ENCODE measurements at places on chromosomes 11 and 22.

- DNase-seq: no peak
These were observed 955.9 kb downstream of the TBC1D22A start for GRCh38 chr22:47718337-47718736.

DNA sequence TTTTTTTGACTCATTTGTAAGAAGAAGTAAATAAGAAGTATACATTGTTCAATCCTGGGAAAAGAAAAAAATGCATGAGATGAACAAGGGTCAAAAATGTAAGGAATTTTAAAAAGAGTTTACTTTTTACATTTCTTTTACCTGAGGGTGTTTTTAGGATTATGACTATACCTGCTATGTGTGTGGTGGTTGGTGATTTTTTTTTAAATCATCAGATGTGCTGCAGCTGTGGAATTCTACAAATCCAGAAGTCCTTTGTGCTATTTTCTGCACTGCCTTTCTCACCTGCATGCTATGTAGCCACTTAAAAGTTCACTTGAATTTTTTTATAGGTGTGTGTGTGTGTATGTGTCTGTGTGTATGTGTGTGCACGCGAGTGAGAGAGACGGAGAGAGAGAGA lies 185.3 kb downstream of the FAT3 start:
- no peak for DNase-seq

- no peak for DNase-seq
These were observed 4.0 kb upstream of the L3MBTL2 start for GRCh38 chr22:41201141-41201540.

- DNase-seq: no peak
These were observed 11.8 kb downstream of the ROBO3 start for GRCh38 chr11:124876818-124877630.

GRCh38 chr11:23797624-23798419 lies 699.0 kb upstream of the LUZP2 start:
- DNase-seq: no peak

DNA sequence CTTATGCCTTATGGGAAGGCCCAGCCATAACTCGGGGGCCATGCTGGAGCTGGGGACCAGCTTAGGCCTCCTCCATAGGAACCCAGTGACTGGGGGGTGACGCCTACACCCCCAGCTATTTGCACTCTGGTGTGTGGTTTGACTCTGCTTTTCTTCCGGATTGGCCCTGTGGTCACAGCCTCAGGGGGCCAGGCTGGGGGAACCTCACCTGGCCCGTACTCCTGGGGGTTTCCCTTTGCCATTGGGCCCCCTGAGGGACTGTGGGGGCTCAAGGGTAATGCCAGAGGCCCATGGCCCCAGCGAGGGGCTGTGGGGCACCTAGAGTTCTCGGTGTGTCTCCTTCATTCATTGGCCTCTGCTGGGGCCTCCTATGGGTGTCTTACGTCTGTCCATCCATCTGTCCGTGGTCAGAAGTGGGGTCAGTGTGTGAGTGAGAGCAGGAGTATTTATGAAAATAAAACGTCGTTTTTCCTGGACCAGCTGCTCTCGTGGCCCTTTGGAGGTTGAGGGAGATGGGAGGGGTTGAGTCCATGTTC lies 6.3 kb upstream of the SH3BP1 start:
- DNase-seq: no peak

GRCh38 chr11:103773537-103773936 lies 262.9 kb upstream of the DDI1 start:
- DNase-seq: no peak

- no peak for DNase-seq
These were observed 2.0 kb downstream of the NAV2 start for GRCh38 chr11:19714387-19715363.

- DNase-seq: no peak
These were observed 6.9 kb downstream of the TRIM6 start for GRCh38 chr11:5603326-5603725.

DNA sequence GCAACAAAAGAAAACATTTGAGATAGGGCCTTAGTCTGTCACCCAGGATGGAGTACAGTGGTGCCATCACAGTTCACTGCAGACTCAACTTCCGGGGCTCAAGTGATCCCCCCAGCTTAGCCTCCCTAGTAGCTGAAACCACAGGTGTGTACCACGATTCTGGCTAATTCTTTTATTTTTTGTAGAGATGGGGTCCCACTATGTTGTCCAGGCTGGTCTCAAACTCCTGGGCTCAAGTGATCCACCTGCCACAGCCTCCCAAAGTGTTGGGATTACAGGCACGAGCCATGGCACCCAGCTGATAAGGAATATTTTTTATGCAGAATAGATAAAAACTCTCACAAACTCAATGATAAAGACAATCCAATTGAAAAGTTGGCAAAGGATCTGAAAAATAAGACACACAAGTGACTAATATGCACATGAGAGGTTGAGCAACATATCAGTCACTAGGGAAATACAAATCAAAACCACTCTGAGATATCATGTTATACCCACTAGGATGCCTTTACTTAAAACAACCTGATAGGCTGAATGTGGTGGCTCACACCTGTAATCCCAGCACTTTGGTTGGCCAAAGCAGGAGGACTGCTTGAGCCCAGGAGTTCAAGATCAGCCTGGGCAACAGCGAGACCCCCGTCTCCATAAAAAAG lies 33.9 kb upstream of the CLTCL1 start:
- DNase-seq: no peak

- DNase-seq: no peak
These were observed 115.0 kb downstream of the TENM4 start for GRCh38 chr11:79325851-79326250.

DNA sequence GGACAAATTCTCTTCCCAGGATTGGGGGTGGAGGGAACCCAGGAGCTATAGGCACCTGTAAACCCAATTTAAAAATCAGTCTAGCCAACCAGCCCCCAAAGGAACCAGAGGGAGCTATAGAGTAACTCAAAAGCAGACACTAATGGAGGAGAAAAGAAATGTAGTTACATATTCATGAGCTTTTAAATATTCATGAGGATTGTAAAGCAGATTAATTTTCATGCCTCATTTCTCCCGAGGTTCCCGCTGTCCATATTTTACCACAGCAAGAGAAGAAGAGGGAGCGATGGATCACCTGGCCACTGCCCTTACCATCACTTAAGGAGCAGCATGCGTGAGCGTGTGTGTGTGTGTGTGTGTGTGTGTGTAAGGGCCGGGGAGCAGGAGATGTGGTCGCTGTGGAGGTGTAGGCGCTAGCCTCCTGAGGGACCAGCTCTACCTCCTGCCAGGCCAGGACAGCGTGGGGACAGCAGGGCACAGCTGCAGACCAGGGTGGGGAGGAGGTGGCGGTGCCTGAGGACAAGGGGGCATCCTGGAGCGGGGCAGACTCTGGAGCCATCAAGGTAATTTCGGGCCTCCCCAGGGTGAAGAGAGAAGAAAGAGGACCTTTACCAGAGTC lies 100.7 kb upstream of the THY1 start:
- DNase-seq: no peak

GRCh38 chr11:9103542-9104276 lies 12.3 kb upstream of the SCUBE2 start:
- DNase-seq: no peak

DNA sequence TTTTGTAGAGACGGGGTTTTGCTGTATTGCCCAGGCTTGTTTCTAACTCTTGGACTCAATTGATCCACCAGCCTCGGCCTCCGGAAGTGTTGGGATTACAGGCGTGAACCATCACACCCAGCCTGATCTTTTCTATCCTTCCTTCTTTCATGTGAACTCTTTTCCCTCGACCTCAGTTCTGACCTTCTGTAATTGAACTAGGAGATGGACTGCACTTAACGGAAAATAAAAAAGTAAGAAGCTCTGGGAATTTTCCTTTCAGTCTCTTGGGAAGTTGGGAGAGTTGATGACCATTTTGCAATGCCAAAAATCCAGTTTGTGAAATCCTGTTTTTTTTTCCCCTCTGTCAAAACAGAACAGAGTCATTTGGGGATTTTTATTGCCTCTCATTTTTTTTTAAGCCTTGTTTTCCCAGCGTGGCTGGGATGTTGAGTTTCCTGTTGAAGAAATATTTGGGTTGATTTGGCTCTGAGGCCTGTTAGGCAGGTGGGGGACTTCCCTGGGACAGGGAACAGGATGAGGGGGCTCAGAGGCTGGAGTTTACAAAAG lies 26.9 kb upstream of the CYB5R3 start:
- no peak for DNase-seq

GRCh38 chr11:67271541-67272284 lies 5.4 kb downstream of the GRK2 start:
- DNase-seq: no peak

- no peak for DNase-seq
These were observed 1074.9 kb downstream of the FAM181B start for GRCh38 chr11:81658722-81659121.

DNA sequence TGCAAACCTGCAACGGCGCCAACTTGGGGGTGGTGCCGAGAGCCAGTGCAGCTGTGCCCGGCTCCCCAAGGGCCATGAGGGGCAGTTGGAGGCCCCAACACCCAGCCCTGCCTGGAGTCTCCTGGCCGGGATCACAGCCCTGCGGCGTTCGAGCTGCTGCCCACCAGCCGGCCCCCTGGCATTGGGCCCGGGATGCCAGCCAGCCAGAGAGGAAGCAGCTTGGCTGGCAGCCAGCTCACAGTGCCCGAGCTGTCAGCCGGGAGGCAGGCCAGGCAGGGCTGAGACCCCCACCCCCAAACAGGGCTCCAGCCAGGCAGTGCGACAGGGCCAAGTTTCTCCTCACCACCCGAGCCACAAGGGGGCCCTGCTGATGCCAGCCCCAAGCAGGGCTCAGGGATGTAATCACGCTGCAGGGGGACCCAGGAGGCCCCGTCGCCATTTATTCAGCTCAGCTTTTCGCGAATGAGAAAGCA lies 26.0 kb upstream of the TCF20 start:
- no peak for DNase-seq

- peak; percentile 51 for DNase-seq
These were observed 2.5 kb upstream of the BEST1 start for GRCh38 chr11:61947486-61948210.

DNA sequence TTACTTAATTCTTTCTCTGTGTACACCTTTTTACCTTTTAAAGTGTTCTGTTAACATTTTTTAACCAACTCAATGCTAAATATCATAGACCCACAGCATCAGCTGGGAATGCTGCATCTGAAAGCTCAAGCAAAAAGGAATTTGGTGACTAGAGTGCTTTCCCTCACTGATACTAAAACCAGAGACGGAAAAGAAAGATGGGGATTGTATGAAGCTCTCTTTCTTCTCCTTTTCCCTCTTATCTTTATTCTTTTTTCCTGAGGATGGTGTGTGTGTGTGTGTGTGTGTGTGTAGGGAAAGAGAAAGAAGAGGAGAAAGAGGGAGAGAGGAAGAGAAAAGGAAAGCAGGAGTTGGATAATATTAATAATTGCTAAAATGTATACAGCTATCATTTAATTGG lies 4.1 kb upstream of the SIK2 start:
- DNase-seq: no peak

GRCh38 chr11:104165014-104165413 lies 1.1 kb upstream of the PDGFD start:
- no peak for DNase-seq

DNA sequence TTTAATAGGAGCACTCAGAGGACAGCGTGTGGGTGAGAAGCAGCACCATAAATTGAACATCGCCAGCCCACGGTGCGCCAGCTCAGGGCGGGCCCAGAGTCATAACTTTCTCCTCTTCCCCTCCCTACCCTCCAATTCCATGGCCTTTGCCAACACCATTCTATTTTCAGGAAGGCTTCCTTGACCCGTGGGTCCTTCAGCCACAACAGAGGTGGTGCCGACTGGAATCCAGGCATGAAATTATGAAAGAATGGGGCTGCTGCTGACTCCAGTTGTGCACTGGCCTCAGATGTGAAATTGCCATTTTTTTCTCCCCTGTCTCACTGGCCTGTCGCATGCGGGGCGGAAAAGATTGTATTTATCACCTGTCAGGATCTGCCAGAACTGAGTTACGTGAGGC lies 345.9 kb downstream of the MIAT start:
- DNase-seq: no peak

GRCh38 chr11:85866137-85866827 lies 11.1 kb downstream of the CCDC83 start:
- no peak for DNase-seq

DNA sequence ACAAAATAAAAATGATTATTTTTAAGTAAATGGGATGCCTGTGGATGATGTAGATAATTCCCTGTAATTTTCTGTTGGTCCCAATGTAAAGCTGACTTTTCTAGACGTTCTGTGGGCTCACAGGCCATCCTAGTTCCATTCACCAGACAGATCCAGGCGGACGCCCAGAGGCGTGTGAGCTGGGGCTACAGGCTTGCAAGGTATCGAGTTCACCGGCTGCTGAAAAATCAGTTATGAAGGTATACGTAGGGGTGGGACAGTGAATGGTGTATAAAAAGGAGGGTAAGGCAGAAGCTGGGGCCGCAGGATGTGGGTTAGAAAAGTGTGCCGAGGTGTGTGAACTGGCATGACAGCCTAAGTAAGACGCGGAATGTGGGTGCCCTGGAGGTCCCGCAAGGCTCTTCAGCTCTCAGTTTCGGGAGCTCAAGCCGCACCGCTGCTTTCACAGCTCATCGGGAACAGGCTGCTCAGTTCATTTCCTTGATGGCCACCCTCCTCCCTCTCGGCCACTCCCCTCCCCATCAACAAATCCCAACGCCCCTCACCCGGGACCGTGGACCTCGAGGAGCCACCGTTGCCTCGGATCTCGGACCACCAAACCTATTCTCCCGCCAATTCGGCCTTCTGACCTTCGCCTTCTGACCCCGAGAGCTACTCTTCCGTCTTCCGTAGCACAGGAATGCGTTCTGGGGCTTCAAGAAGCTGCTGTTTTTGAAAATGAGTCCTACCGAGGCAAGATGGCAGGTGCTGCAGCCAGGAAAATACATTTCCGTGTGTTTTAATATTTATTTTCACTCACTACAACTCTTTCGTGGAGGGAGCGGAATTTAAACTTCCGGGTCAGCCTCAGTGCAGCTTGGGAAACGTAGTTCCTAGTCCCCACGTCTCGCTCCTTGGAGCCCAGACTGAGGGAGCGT lies at the start of gene XNDC1N:
XNDC1N (minus strand) TSS at position 775 of the 917 bp plus-strand sequence. CDS start 5,241 bp downstream, outside the sequence.
- DNase-seq: peak; percentile 38

- no peak for DNase-seq
These were observed 84.7 kb downstream of the TTC28 start for GRCh38 chr22:28594797-28595462.

GRCh38 chr11:115488945-115489344 lies 15.3 kb downstream of the CADM1 start:
- DNase-seq: no peak

- DNase-seq: no peak
These were observed 68.3 kb upstream of the CTSC start for GRCh38 chr11:88405853-88406252.

DNA sequence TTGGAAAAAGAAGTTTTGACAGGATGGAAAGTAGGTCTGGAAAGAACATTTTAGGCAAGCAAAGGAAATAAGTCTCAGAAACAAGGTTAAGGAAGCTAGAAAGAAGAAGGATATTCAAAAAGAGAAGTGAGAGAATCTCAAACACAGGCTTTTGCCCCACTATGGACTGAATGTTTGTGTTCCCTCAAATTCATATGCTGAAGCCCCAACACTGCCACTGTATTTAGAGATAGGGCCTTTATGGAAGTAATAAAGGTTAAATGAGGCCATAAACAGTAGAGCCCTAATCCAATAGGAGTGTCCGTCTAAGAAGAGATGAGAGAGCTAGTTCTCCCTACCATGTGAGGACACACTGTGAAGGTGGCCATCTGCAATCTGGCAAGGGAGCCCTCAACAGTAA lies 20.6 kb upstream of the RPS13 start:
- no peak for DNase-seq

- DNase-seq: no peak
These were observed 1375.9 kb upstream of the RAG2 start for GRCh38 chr11:37973941-37974340.

- no peak for DNase-seq
These were observed 5.2 kb downstream of the TMEM134 start for GRCh38 chr11:67463680-67464410.

- DNase-seq: no peak
These were observed 351.8 kb downstream of the CASP12 start for GRCh38 chr11:104546501-104546900.

- no peak for DNase-seq
These were observed 30.4 kb downstream of the CBL start for GRCh38 chr11:119236490-119236889.

All from stimulated activated CD4-positive, alpha-beta T cell treated with anti-CD3 and anti-CD28 coated beads, Interleukin-1b, Interleukin-23, amount 100 ng/mL, for 24 hours (primary cell).